Activated CD4-positive, alpha-beta T cell treated with anti-CD3 and anti-CD28 coated beads, Interleukin-2, Interleukin-6, amounts not matched to agents 100 ng/mL and 50 ng/mL, durations not matched to agents 16 hours and 8 hours (primary cell): ENCODE measurements at places on chromosomes 7 and 10.

- DNase-seq: no peak
These were observed 49.5 kb upstream of the EBF3 start for GRCh38 chr10:130013335-130014262.

DNA sequence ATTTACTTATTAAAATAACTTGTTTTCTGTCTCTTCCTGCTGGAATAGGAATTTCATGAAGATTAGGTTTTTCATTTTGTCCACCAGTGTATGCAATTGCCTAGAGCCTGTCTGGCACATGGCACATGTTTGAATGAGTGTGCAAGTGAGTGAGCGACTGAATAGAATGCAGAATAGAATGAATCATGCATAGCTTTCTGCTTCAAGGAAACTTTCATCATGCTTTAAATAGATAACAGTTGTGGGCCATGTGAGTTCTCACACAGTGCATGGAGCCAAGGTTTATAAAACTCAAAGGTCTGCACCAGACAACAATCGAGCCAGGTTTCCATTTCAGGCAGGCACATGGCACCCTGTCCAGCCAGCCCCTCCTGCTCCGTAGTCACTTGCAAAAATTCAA, 74.2 kb upstream of the HECW1 start:
- DNase-seq: no peak

DNA sequence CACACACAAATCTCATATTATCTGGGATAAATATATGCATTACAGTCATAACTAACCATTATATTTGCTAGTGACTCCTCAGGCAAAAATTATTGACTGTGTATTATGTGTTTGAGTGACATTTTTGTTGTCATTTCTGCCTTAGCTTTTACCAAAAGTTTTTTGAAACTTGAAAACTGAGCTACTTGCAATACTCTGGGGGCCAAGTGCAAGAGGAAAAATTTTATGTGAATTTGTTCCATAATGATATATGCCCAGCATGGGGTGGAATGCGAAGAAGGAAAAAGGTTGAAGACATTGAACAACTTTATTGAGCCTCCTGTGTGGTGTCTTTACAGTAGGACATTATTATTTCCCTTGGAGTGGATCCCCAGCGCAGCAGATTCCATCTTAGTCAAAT, 176.8 kb upstream of the FERD3L start:
- no peak for DNase-seq

GRCh38 chr7:22150221-22150620, 204.5 kb upstream of the CDCA7L start:
- DNase-seq: no peak

DNA sequence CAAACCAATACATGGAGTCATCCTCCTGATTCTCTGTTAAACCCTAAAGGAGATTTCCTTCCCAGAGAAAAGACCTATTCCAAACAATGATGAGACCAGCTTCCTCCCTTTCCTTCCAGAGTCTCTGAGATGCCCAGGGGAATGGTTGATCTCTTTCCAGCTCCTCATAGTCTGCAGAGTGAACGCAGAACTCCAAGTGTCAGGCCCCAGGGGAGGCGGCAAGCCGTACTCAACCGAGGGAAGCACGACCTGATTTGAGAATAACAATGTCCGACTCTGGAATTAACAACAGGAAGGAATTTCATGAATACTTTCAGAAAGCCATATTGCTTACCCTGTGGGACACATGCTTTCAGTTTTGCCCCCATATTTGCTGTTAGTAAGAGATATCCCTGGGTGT, 241.7 kb upstream of the GLI3 start:
- no peak for DNase-seq

DNA sequence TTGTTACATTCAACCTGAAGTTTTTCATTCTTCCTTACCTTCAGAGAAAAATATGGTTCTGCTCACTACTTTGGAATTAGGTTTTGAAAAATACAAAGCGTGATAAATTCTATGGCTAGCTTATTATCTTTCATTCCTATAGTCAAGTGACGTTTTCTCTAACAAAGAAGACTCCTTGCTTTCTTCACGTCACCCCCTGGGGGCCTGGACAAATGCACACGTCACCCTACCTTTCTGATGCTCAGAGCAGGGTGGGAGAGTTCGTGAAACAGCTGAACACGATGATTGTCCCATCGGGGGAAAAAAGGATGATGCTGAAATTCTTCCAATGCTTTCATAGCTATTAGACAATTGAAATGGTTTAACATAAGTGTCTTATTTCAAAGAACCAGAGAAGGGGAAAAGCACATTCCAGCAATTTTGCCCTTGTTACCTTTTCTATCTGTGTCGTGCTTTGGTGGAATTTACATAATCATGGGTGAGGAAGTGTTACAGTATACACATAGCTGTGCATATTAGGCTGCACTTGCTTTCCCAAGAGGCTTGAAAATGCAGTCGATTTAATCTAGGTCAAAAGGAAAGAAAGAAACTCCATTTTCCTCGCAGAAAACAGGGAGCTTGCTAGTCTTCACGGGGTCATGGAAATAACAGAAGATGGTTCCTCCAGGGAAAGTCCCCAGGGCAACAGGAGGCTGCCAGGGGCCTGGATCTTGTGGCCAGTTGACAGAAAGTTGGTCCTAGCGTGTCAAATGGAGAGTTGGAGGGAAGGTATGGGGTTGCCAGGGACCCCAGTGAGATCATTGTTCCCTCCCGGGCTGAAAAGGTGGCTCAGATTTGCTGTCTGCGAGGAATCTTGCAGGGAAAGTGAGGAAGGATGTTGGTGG, 189.2 kb downstream of the CELF2 start:
- no peak for DNase-seq
